Activated CD8-positive, alpha-beta T cell treated with anti-CD3 and anti-CD28 coated beads, Interleukin-2, amount 10 ng/mL, durations not matched to agents 7 days and 5 days (primary cell): ENCODE measurements at places on chromosomes 1 and 21. TPM values are rescaled to one million over a fixed set of nuclear protein-coding genes. Genes with fewer than 3 reads are reported as not detected.

- DNase-seq = no peak
- H3K36me3 ChIP-seq = peaks cover 18% of the 10 kb centered on the region
- no peak overlapping the region for H3K27ac ChIP-seq
- H3K27me3 ChIP-seq = no peaks in the 10 kb centered on the region
- no peak overlapping the region for H3K4me3 ChIP-seq
- peaks cover 1% of the 10 kb centered on the region for H3K4me1 ChIP-seq
These were observed 70.0 kb upstream of the COA6 start for GRCh38 chr1:234303231-234303630.

DNA sequence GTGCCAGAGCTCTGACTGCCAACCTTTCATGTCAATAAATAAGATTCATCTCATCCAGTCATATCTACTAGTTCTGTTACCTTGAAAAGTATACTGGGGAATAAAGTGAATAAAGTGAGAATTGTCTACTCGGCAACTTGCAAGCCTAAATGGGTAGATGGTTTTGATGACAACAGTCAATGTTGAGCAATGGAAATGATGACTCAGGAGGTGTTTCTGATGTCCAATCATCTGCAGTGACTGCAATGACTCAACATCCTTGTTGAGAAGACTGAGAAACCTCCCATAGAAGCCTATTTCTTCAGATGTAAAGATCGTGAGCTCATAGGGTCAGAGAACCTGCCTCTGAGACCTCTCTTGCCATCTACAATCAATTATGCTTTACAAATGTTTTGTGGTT, 276.4 kb downstream of the SPATA17 start:
- no peaks in the 10 kb centered on the region for H3K27me3 ChIP-seq
- DNase-seq = no peak
- H3K27ac ChIP-seq = no peak overlapping the region
- no peaks in the 10 kb centered on the region for H3K36me3 ChIP-seq
- no peak overlapping the region for H3K4me3 ChIP-seq

- peaks cover 20% of the 10 kb centered on the region for H3K27me3 ChIP-seq
- DNase-seq = no peak
- no peak overlapping the region for H3K4me3 ChIP-seq
- H3K27ac ChIP-seq = no peak overlapping the region
- no peaks in the 10 kb centered on the region for H3K36me3 ChIP-seq
- H3K4me1 ChIP-seq = peaks cover 4% of the 10 kb centered on the region
These were observed 268.1 kb downstream of the DNM3 start for GRCh38 chr1:172109359-172109758.

GRCh38 chr1:15640667-15641066, 23.4 kb downstream of the DDI2 start:
- peak overlapping the region; percentile 51 for H3K27ac ChIP-seq
- peaks cover 9% of the 10 kb centered on the region for H3K4me1 ChIP-seq
- peaks cover 63% of the 10 kb centered on the region for H3K36me3 ChIP-seq

DNA sequence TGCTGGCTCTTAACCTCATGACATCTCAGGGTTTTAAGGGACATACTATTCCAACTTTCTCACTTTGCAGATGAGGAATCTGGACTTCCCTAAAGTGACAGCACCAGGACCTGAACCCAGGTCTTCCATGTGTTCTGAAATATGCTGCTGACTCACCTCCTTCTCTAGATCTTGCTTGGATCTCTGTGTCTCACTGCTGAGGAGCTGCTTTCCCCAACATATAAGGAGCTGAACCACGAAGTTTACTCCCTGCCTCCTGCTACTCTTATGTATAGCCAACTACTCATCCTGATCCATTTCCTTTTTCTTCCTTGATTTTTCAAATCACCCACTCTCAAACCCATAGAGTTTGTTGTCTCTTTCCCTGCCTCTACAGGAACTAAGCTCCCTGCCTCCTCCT, 38.2 kb downstream of the ALG14 start:
- no peak overlapping the region for H3K4me3 ChIP-seq
- no peak for DNase-seq
- H3K4me1 ChIP-seq = no peaks in the 10 kb centered on the region
- H3K27ac ChIP-seq = no peak overlapping the region

- H3K27ac ChIP-seq = no peak overlapping the region
- no peaks in the 10 kb centered on the region for H3K36me3 ChIP-seq
- H3K4me3 ChIP-seq = no peak overlapping the region
- H3K4me1 ChIP-seq = peaks cover 21% of the 10 kb centered on the region
- H3K27me3 ChIP-seq = peaks cover 31% of the 10 kb centered on the region
These were observed 32.9 kb downstream of the VWA5B1 start for GRCh38 chr1:20323613-20323920.

- peaks cover 12% of the 10 kb centered on the region for H3K36me3 ChIP-seq
- H3K27me3 ChIP-seq = no peaks in the 10 kb centered on the region
- H3K4me3 ChIP-seq = no peak overlapping the region
These were observed 111.8 kb upstream of the KIAA1614 start for GRCh38 chr1:180800945-180801344.

OR2T35 gene
- total RNA-seq = not detected

MOV10 gene
- total RNA-seq = 120 TPM

DNA sequence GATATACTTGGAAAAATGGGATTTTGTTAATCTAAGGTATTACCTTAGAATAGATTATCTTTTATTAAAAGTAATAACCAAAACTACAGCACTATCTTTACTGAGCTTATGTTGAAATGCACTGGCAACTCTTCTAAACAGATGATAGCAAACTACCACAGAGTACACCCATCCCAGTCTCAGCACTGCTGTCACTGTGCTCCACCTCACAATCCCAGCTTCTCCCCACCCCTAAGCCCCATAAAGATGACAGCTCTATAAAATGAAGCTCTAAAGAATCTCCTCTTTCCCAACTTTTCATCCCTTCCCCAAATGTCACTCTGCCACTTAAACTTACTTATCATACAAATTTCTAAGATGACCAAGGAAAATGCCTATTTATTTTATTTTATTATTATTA, 6.4 kb downstream of the DSTYK start:
- no peak for DNase-seq
- no peaks in the 10 kb centered on the region for H3K27me3 ChIP-seq
- peaks cover 50% of the 10 kb centered on the region for H3K4me1 ChIP-seq
- no peak overlapping the region for H3K4me3 ChIP-seq
- H3K27ac ChIP-seq = no peak overlapping the region

GRCh38 chr1:74235153-74235552, at the start of gene TNNI3K:
Gene TNNI3K (plus strand): TSS chr1:74235387. CDS start chr1:74235452, 65 bp downstream.
- H3K4me1 ChIP-seq = no peaks in the 10 kb centered on the region
- no peaks in the 10 kb centered on the region for H3K36me3 ChIP-seq
- no peaks in the 10 kb centered on the region for H3K27me3 ChIP-seq
- no peak within 1 kb of the TSS for H3K4me3 ChIP-seq
- DNase-seq = no peak

CDK18 gene
- 4.5 TPM for total RNA-seq

- no peaks in the 10 kb centered on the region for H3K36me3 ChIP-seq
- H3K27me3 ChIP-seq = peaks cover 43% of the 10 kb centered on the region
- no peak for DNase-seq
- H3K4me1 ChIP-seq = peaks cover 29% of the 10 kb centered on the region
- no peak overlapping the region for H3K27ac ChIP-seq
- no peak overlapping the region for H3K4me3 ChIP-seq
These were observed 48.1 kb downstream of the PHC2 start for GRCh38 chr1:33382661-33383415.

OR2T3 gene
- not detected for total RNA-seq

DNA sequence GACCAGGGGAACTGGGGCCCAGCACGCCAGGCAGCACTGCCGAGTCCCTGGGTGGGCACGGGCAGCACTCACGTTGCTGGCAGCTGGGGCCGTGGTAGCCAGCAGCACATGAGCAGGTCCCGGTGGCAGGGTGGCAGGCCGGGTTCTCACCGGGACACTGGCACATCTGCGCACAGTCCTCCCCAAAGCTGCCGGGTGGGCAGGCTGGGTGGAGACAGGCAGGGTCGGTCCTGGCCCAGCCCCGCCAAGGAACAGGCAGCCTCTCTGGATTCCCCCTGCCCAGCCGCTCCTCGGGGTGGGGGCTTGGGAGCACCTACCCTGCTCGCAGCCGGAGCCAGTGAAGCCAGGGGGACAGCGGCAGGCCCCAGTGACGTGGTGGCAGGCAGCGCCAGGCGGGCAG, 42.5 kb downstream of the ARHGEF16 start:
- H3K27ac ChIP-seq = no peak overlapping the region
- H3K27me3 ChIP-seq = no peaks in the 10 kb centered on the region
- H3K4me3 ChIP-seq = no peak overlapping the region
- DNase-seq = no peak

DNA sequence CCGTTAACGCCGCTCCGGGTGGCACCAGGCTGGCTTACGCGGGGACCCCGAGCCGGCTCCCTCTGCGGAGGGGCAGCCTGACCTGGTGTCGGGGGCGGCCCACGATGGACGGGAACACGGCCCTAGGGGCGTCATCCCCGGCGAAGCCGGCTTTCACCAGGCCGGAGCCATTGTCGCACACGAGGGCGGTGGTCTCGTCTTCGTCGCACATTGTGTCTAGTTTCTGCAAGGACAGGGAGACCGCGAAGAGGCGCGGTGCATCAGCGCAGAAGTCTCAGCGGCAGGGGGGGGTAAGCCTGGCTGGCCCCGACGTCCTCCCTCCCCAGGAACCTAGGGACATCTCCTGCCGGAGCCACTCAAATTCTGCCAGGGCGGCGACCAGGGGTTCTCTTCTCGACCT, 989 bp downstream of the ACTA1 start:
- H3K36me3 ChIP-seq = peaks cover 3% of the 10 kb centered on the region
- H3K4me1 ChIP-seq = peaks cover 25% of the 10 kb centered on the region
- no peak overlapping the region for H3K4me3 ChIP-seq
- H3K27ac ChIP-seq = no peak overlapping the region
- DNase-seq = no peak

GRCh38 chr1:62438163-62438562, 1.3 kb downstream of the USP1 start:
- peak overlapping the region; percentile 95 for H3K4me3 ChIP-seq
- peaks cover 43% of the 10 kb centered on the region for H3K36me3 ChIP-seq
- H3K4me1 ChIP-seq = peaks cover 34% of the 10 kb centered on the region
- no peak for DNase-seq
- H3K27me3 ChIP-seq = no peaks in the 10 kb centered on the region

DNA sequence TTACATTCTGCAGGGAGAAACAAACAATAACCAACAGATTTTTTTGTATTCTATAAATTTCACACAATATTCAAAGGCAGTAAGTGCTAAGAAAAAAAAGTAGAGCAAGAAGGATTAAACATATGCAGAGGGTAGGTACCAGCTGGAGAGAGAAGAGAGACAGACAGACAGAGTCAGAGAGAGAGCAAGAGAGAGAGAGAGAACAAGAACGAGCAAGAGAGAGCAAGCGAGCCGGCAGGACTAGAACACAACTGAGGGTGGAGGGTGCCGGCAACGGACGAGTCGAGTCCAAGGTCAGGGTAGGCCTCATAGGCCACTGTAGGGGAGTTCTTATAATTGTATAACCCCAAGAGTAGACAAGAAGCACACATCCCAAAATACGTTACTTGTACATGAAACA, 97.1 kb downstream of the RERE start:
- no peak overlapping the region for H3K4me3 ChIP-seq
- H3K27me3 ChIP-seq = no peaks in the 10 kb centered on the region
- H3K36me3 ChIP-seq = no peaks in the 10 kb centered on the region
- DNase-seq = no peak

DNA sequence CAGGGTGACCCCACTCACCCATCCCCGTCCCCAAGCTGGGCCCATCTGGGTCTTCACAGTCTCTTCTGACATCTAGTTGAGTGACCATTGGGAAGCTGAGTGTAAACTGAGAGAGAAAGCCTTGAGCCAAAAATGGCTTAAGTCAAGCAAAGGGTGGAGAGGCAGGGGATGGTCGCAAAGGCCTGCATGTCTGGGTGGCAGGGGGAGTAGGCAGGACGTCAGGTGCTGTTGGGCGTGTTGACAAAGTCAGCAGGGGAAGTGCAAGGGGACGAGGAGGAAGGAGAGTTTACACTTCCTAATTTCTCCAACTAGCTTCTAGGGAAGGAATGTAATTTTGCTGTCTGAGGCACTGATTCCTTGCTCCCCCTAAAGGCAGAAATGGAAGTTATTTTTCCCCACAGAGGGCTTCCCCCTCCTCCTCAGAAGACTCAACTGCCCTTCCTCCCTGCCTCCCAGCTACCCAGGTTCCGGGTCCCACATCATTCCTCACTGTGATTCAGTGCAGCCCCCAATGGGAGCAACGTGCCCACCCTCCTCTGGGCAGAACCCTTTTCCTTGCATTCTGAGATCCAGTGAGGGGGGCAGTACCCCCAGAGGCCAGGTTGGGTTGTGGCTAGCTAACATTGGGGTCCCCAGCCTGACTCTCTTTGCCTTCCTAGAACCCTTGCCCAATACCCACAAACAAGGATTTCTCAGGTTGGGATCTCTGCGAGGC, 1.2 kb upstream of the ADORA1 start:
- H3K4me1 ChIP-seq = peaks cover 22% of the 10 kb centered on the region
- no peak overlapping the region for H3K27ac ChIP-seq
- no peaks in the 10 kb centered on the region for H3K36me3 ChIP-seq
- DNase-seq = no peak

DNA sequence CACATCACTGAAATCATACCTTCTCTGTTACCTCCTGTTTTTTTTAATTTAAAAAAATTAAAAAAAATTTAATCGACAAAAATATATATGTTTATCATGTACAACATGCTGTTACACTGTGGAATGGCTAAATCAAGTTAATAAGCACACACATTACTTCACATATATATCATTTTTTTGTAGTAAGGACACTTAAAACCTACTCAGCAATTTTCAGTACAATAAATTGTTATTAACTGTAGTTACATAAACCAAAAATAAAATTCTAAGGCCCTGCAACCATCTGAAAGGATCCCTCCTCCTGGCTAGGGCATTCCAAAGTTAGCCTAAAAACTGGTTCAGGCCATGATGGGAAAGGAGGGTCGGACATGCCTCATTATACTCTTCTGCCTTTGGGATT, 23.6 kb upstream of the COQ8A start:
- no peak overlapping the region for H3K4me3 ChIP-seq
- peaks cover 2% of the 10 kb centered on the region for H3K4me1 ChIP-seq
- no peak for DNase-seq
- H3K27me3 ChIP-seq = no peaks in the 10 kb centered on the region

- no peak for DNase-seq
- no peaks in the 10 kb centered on the region for H3K27me3 ChIP-seq
- no peak overlapping the region for H3K4me3 ChIP-seq
- H3K27ac ChIP-seq = peak overlapping the region; percentile 55
- H3K4me1 ChIP-seq = peaks cover 10% of the 10 kb centered on the region
These were observed 55.6 kb downstream of the KIF21B start for GRCh38 chr1:200967693-200968468.
